ENCODE measurements at places on chromosomes 4 and X.

DNA sequence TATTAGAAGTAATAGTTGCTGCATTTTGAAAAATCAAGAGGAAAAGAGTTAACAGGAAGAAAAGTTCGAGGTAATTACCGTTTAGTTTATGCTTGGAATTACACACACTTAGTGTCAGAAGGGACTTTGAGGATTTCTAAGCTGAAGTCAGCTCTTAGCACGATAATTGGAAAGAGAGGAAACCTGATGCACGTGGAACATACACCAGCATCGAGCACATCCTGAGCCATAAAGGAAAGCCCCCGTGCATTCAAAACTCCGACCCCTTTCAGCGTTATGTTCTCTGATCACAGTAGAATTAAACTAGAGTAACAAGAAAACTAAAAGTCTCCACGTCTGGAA lies 400 bp upstream of the PAQR3 start:
- DNase-seq, result no peak

DNA sequence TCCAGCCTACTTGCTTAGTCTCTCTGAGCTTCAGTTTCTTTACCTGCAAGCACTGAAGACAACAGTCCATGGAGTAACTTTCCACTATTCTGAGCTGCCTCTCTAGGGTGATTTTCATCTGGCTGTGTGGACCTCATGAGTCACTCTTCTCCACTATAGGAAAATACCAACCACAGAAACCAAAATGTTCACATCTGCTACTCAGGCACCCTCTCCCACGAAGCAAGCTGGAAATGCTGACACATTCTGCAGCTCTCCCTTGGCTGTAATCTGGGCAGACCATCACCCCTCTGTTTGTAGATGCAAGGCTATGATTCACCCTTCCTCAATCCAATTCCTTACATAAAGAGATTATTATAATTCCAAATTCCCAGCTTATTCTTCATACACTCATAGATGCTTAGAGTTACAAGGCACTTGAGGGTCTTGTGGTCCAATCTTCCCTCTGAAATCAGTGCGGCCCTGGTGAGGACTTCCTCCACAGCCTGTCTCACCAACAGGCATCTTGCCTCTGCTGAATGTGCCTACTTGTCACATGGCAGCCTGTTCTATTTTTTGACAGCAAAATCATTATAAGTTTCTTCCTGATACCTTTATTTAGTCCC lies 97.0 kb upstream of the LNX1 start:
- DNase-seq, result no peak

- no peak for DNase-seq
Measured at GRCh38 chr4:95118497-95118896, 360.7 kb downstream of the BMPR1B start.

DNA sequence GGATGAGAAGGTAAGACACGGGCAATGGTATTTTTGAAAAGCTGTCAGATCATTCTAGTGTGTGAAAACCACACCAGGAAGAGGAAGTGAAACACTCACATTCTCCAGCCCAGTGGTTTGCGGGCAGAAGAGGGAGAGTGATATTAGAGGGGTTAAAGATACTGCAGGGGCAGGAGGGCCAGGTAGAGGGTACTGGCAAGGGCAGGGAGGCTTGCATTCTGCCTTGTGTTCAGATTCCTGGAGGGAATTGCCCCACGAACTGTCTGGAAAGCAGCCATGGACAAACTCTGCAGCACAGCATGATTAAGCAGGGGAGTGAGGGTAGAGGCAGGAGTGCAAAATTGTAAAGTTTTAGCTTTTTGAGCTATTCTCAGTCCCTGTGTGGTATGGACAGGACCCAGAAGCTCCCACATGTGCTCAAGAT lies 30.9 kb downstream of the NIPAL1 start:
- no peak for DNase-seq

- no peak for DNase-seq
Measured at GRCh38 chr4:140793291-140793690, 37.1 kb upstream of the TBC1D9 start.

DNA sequence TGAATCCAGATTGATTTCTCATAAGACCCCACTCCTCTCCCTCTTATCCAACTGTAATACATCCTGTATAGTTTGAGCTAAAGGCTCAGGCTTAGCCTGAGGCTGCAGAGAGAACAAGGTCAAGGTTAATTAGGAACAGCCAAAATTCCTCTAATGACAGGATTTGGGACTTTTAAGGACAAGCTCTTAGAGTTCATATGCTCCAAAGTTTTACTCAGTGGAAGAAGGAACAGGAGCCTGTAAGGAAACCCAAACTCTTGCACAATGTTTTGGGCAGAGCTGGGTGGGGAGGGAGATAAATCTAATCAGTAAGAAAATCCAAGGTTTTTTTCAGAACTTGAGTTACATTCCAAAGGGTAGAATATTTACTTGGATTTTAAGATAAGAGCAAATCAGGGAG lies 238.8 kb downstream of the QDPR start:
- no peak for DNase-seq

GRCh38 chr4:6019316-6020263 lies 1.4 kb upstream of the C4orf50 start:
- DNase-seq, result no peak

DNA sequence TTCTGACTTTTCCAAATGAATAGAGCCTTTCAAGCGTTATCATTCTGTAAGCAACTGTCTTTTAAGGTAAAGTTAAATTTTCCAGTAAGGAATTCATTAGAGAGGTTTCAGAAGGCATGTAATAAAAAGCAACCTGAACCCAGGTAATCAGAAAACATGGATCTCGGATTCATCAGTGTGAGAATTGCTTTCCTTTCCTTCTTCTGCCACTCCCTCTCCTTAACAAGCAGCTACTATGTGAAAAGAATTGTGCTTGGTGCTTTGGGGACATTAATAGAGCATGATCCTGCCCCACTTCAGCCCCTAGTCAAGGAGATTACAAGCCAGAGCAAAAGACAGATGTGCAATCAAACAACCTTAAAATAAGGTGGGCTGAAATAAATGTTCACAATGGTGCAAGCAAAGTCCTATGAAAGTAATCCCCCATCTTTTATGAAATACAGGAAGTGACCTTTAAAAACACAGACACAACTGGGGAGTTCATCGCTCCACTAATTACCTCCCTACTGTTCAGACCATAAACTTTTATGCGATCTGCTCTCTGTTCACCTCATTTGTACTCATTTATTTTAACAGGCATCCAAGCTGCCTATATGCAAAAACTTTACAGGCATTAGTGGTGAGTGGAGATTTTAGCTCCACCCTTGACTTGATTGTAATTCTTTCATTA lies 122.9 kb upstream of the RASGEF1B start:
- no peak for DNase-seq

DNA sequence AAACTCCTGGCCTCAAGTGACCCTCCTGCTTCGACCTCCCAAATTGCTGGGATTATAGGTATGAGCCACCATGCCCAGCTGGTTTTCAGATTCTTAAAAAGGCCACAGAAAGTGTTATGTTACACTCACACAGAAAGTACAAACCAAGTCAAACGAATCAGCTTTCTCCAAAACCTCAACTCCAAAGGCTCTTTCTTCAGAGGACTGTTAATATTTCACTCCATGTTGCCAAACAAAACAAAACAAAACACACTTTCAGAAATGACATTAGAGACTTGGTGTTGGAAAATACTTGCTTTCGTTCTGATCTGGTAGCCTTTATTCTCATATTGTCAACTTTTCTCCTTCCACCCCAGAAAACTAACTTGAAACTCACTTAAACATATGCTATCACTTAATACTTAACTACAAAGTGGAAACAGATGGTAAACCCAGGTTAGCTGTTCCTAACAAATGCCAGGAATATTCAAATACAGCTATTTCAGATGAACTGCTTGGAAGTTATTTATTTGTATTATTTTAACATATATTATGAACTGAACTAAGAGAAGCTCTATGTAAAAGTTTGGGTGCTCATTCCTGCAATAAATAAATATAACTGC lies 34.7 kb downstream of the RLIM start:
- DNase-seq, result no peak

DNA sequence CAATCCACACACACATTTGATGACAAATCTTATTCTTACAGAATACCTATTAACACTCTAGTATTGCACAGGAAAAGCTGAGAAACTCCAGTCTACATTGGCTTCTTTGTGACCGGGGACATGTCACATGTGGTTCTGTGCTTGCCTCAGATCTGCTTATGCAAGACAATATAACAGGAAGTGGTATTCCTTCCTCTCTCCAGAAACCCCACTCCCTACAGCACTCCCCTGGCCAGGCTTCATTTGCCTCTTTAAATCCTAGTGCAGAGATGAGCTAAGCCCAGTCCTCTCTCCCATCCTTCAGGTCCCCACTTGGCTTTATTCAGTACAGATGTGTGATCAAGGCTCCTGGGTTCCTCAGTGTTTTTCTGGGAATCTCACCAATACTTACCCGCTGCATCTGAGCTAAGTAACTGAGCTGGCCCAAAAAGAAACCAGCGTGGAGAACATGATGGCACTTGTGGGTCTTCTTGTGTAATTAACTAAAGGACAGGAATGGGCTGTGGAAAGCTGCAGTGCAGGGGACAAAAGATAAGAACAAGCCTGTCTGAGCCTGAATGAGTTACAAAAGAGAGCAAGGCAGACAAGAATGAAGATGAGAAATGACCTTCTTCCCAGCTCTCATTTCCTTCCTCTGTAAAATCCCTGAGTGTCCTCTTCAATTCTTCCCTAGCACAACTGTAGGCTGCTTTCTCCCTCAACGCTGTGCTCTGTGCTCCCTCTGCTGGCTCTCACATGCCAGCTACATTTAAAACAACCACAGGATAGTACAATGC lies 105.6 kb downstream of the HNRNPD start:
- DNase-seq, result no peak

GRCh38 chr4:140152751-140153418 lies 1.1 kb downstream of the MAML3 start:
- peak; percentile 23 for DNase-seq

GRCh38 chrX:124406294-124407014 lies 60.1 kb downstream of the SH2D1A start:
- peak; percentile 72 for DNase-seq

- DNase-seq, result no peak
Measured at GRCh38 chr4:126995235-126995634, 637.5 kb upstream of the INTU start.

DNA sequence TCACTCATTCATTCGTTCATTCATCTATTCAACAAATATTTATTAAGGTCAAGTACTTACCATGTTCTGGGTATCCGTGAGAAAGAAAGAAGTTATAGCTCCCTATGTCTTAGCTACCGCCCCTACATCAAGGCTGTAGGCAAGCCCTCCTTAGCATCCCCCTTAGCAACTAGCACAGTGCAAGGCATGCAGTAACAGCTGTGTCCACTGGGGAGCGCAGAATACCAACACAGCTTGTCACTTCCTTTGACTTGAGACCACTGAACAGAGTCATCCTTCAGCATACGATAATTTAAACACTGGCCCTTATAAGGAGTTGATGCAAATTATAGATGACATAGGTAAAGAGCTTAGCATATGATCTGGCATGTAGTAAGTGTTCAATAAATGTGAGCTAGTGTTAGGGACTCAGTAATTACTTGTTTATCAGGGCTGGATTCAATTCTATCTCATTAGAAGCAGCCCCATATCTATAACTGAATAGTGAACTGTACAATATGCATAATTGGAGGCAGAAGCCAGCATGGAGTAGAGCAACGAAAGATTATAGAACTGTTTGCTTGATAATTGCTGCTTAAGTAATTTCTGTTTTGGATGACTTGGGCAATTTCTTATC lies 8.7 kb downstream of the KIAA1210 start:
- no peak for DNase-seq

- no peak for DNase-seq
Measured at GRCh38 chr4:76655566-76656479, 220.8 kb downstream of the SHROOM3 start.

DNA sequence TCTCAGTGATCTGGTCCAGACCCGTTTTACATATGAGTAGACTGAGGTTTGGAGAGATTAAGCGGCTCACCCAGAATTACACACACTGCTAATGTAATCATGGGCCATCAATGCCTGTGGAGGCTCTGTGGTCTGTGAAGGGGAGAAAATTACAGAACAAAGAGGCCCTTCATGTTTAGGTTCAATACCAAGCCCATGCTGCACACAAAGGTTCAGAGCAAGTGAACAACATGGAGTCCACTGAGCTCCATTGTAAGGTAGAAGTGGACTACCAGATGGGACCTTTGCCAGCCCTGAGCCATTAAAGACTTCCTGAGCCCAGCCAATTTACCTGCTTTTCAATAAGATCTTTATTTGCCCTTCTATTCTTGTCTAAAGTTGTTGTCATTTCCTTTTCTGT lies 109.8 kb downstream of the LUZP4 start:
- no peak for DNase-seq

DNA sequence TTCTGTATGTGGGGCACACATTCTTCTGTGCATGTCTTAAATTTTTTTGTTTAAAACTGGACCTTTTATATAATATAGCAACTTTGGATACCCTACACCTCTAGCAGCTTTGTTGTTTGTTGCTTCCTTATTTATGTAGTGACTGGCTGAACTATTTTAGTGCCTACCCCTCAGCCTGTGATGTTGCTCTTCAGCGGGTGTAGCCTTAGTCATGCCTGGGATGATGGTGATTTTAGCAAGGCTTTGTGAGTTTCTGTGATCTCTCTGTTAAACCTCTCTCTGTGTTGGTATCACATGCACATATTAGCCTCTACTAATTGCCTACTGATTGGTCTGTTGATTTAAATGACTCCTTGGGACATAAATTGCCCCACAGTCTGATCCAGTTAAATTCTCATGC lies 22.8 kb downstream of the USP9X start:
- no peak for DNase-seq

DNA sequence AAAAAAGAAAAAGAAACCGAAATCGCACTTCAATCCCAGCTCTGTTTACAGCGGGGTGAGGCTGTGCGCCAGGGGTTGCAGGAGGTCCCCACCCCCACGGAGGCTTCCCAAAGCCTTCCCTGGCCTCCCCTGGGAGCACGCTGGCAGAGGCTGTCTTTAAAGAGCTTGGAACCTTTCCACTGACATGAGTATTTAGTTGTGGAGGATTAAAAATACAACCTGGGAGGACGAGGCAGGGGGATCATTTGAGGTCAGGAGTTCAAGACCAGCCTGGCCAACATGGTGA lies 69.1 kb downstream of the PPP2R2C start:
- no peak for DNase-seq

DNA sequence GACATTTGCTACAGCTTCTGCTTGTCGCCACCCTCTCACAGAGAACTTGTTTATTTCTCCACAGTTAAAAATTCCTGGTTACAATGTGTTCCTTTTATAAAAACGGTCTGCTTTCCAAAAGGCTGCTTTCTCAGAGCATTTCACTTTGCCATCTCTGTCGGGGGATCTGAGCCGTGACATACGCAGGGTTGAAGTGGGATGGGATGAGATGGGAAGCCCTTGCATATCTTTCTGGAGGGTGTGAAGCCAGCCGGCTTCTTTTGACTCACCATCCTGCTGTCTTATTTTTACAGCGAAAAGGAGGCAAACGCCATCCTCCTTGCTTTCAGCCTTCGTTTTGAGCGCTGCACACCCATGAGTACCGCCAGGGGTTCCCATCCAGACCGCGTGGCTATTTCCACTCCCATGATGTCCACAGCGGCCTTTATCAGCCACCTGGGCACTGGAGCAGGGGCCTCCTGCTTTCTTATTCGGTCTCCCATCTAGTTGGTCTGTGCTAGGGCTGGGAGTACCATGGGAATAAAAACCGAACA lies 99.8 kb upstream of the GATB start:
- DNase-seq, result no peak

GRCh38 chr4:47942081-47942819 lies 27.9 kb upstream of the NFXL1 start:
- DNase-seq, result no peak

- no peak for DNase-seq
Measured at GRCh38 chrX:8692871-8693270, 39.1 kb downstream of the ANOS1 start.

Measured in NCI-H446 (cell line).